ENCODE measurements at places on chromosomes 16 and 17. TPM values are rescaled to one million over a fixed set of nuclear protein-coding genes. Genes with fewer than 3 reads are reported as not detected.
A peak's percentile ranks its signal among the peaks of the same experiment; 100 is the strongest.

- no peak for DNase-seq
Measured at GRCh38 chr17:57135789-57136291, 50.8 kb downstream of the AKAP1 start.

- no peak for DNase-seq
Measured at GRCh38 chr17:28366605-28367004, 1.6 kb upstream of the SEBOX start.

DNA sequence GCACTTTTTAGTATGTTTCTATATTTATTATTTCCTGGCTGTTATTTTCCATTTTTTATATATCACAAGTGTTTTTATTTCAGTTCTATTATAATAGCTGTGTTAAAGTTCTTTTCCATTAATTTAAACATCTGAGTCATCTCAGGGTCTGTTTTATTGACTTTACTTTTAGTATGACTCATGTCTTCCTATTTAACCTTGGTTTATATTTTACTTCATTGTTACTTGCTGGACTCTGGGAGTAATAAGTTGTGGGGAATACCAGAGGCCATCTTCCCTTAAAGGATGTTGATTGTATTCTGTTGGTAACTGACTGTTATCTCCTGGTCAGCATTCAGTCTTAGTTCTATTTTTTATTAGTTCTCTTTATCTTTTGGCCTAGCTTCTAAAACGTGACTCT lies 1508.2 kb downstream of the CDH11 start:
- peak; percentile 61 for DNase-seq

DNA sequence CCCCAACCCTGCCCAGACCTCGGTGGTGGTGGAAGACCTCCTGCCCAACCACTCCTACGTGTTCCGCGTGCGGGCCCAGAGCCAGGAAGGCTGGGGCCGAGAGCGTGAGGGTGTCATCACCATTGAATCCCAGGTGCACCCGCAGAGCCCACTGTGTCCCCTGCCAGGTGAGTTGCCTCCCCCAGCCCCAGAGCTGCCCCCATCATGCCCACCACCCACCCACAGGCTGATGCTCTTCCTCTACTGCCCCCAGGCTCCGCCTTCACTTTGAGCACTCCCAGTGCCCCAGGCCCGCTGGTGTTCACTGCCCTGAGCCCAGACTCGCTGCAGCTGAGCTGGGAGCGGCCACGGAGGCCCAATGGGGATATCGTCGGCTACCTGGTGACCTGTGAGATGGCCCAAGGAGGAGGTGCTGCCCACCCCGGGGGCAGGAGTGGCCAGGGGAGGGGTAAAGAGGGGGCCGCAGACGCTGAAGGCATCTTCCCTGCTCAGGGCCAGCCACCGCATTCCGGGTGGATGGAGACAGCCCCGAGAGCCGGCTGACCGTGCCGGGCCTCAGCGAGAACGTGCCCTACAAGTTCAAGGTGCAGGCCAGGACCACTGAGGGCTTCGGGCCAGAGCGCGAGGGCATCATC lies 8.4 kb downstream of the GALK1 start:
- DNase-seq, result no peak

GRCh38 chr16:4426021-4426684 lies 485 bp downstream of the DNAJA3 start:
- DNase-seq, result no peak

- no peak for DNase-seq
Measured at GRCh38 chr16:5758281-5758680, 660.7 kb upstream of the EEF2KMT start.

DNA sequence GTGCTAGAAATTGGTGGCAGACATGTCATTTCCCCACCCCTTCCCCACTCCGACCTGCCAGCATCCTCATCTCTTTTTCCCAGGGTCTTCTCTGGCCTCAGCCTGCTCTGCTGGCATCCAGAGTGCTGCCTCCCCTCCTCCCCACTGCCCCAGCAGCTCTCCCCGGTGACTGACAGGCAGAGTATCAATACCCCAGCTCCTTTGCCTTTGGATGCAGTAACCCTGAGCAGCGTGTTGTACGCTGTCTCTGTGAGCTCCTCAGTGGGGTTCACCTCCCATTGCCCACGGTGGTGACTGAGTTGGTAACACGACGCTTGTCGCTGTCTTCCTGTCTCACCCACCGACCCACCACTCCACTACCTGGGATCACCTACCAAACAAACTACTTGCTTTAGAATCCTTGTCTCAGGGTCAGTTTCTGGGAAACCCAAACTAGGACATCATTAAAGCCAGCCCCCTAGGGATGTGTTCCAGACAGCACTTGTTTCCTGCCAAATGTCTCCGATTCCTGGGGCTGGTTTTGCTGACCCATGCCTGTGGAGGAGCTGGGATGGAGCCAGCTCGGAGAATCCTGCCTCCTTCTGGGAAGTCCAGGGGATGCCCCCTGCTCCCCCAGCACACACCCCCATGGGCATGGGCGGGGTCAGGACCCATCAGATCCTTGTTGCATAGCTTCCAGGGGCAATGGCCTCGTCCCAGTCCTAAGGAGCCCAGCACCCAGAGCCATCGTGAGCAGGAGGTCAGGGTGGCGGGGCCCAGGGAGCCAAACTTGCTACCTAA lies 8.3 kb upstream of the SBK1 start:
- no peak for DNase-seq

- DNase-seq, result no peak
Measured at GRCh38 chr16:3655030-3655395, 522 bp downstream of the DNASE1 start.

DNA sequence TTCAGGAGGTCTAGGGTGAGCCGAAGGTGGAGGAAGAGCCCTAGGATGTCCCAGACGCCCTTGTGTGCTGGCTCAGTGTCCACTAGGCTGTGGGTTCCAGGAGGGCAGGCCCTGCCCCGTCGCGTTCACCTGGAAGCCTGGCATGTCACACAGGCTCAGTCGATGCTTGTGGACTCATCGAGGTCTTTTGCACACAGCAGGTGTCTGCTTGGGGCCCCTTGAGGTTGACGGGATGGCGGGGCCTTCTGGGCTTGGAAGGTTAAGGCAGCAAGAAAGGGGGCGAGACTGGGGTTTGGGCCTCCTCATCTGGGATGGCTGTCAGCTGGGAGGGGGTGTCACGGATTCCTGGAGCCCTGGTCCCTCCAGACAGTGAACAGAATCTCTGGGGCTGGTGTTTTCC lies 1.9 kb downstream of the RAP1GAP2 start:
- DNase-seq, result no peak

DNA sequence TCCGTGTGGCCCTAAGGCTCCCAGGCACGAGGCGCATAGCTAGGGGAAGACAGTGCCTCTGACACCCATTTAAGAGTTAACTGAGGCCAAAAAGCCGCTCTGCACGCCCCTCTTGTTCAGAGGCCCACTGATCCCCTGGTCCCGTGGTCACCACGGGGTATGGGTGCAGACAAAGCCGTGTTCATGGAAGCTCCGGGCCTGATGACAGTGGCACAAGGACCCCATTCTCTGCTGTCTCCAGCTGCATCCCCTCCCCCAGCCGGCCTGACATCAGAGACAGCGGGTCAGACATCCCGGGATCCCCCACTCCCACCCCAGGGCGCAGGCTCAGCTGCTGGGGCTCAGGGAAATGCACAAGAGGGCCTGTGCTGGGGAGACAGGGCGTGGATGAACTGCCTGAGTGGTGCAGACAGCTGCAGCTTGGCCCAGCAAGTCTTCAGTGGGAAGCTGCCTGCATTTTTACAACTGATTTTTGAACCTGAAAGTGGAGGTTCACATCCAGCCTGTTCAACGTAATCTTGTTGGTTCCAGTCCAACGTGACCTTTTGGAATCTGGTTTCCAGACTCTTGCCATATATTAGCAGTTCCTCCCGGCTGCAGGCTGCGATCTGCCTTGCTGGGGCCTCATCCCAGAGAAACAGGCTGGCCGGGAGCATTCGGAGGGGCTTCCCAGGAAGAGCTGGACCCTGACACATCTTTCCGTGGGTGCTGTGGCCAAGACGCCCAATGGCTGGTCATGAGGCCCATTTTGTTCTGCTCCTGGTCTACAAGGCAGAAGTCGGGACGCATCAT lies 9.7 kb upstream of the BAHCC1 start:
- no peak for DNase-seq

- DNase-seq, result no peak
Measured at GRCh38 chr17:60362329-60362728, 29.6 kb downstream of the USP32 start.

- no peak for DNase-seq
Measured at GRCh38 chr17:45162025-45162687, 481 bp downstream of the HEXIM2 start.

DNA sequence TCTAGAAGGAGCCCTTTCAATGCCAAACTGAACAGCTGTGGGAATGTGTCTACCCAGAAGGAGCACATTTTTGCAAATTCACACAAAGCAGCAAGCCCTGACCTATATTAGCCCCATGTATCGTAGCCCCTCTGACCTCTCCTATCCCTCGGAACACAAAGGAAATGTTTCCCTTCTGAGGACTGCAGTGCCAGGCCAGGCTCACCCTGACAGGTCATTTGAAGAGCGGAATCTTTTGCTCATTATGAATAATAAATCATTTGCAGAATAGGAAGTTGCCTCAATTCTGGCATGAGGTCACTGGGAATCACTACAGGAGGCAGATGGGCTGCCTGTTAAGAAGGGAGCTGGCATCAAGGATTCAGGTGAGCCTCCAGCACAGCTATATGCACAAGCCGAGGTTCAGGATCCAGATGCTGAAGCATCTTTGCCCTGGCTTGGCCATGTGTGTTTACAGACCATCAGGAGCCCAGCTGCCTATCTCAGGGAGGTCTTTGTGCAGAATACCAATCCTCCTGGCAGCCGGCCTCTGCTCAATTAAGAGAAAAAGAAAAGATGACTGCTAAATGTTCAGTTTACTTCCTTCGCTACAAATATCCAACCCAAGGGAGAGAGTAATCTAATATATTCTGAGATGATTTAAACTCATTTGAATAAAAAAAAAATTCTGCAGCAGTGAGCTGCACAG lies 119.4 kb downstream of the USP31 start:
- no peak for DNase-seq

- DNase-seq, result peak; percentile 86
Measured at GRCh38 chr16:4392382-4393239, 21.0 kb downstream of the VASN start.

DNA sequence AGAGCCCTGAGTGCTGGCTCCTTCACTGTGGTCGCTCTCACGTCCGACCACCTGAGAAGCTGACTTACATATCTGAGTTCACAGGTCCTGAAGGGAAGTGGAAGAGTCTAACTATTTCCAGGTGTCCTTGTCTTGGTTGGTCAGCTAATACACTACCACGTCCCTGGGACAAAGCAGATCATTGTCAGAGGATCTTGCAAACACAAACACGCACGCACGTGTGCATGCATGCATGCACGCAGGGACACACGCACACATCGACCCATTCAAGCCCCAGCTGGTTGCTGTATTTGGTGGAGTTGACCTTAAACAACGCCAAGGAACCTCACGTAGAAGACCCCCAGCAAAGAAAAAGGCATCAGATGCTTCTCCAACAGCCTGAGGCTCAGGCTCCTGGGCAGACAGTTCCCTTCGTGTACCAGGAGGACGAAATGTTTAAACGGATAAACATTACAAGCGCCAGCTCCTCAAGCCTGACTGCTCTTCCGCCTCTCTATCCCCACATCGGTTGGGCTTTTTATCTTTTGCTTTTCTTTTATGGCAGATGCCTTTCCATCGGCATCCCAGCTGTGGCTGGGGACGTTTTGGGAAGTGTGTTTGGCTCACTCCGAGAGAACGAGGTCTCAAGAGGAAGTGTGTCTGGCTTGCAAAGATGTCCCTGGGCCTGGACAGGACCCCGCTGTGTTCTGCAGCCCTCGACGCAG lies 95.8 kb downstream of the TBC1D16 start:
- DNase-seq, result no peak

DNA sequence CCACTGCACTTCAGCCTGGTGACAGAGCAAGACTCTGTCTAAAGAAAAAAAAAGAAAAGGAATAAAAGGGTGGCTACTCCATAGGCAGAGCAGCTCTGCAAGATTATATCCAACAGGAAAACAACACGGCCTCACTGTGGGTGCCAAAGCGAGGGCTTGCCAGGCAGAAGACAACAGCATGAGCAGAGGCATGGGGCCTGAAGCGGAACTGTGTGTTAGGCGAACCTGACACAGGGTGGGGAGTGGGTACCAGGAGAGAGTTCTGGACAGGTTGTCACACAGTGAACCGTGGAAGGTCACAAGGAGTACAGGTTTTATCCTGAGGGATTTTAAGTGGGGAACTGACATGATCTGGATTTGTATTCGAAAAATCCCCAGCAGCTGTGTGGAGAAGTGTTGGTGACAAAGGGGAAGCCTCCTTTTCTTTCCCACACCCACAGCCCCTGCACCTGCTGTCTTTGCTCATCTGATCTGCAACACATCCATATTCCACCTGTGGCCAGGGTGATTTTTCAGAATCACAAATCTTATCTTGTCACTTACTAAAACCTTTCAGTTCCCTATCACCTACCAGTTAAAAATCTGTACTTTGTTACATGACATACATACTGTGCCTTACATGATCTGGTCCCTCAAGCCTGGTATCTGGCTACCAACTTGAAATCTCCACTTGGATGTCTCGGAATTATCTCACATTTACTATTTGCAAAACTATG lies 23.2 kb upstream of the ARHGAP17 start:
- DNase-seq, result no peak

DNA sequence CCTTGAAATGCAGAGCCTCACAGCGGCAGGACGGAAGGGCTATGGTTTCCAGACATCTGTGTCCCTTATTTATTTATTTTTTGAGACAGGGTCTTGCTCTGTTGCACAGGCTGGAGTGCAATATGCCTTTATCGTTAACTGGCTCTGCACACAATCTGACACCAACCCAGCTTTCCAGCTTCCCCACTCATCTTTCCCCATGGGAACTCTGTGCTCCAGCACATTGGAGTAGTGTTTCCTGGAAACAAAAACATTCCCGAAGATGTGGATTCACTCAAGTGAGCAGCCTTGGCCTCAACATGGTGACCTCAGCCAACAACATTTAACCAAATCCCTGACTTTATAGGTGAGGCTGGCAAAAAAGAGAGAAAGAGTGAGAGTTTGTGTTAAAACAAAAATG lies 307.1 kb downstream of the TMEM114 start:
- DNase-seq, result no peak

DNA sequence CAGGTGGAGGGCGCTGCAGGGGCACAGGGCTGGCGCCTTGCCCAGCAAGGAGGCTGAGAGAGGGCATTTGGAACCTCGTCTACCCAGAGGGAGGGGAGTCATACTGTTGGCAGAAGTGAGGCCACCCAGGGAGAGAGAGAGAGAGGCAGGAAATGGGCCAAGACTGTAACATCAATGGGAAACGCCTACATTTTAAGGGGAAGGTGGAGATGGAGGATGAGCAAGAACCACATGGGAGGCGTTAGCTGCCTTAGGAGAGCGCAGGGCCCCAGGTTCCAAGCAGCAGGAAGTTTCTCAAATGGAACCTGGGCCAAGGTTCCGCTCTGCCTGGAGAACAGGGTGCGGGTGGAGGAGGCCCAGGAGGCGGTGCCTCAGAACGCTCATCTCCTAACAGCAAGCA lies 2.7 kb upstream of the WFDC1 start:
- DNase-seq, result peak; percentile 70

GRCh38 chr16:13997933-13998332 lies 73.2 kb upstream of the MRTFB start:
- no peak for DNase-seq

The KRTAP16-1 gene
- total RNA-seq, result not detected

The SCPEP1 gene
- 126 TPM for total RNA-seq

The ALOX12 gene
- total RNA-seq, result not detected

The TBX2 gene
- 2.6 TPM for total RNA-seq

The STH gene
- total RNA-seq, result not detected

The C16orf95 gene
- total RNA-seq, result 22.8 TPM

The MPV17L gene
- total RNA-seq, result 0.02 TPM

The RNF112 gene
- total RNA-seq, result not detected

The TEX19 gene
- total RNA-seq, result not detected

The CFAP97D1 gene
- 0.24 TPM for total RNA-seq

The RGS9 gene
- 2.0 TPM for total RNA-seq

The TOX3 gene
- total RNA-seq, result not detected

The IQCK gene
- total RNA-seq, result 11.7 TPM

The KRT40 gene
- not detected for total RNA-seq

The USP6 gene
- total RNA-seq, result not detected

All from A172 (cell line).